NCI-H2081 treated with DMSO at 0.1 percent for 48 hours (cell line): ENCODE measurements at places on chromosomes 7 and 10.

- no peak for DNase-seq
Measured at GRCh38 chr10:109650228-109650627, 273.1 kb downstream of the XPNPEP1 start.

DNA sequence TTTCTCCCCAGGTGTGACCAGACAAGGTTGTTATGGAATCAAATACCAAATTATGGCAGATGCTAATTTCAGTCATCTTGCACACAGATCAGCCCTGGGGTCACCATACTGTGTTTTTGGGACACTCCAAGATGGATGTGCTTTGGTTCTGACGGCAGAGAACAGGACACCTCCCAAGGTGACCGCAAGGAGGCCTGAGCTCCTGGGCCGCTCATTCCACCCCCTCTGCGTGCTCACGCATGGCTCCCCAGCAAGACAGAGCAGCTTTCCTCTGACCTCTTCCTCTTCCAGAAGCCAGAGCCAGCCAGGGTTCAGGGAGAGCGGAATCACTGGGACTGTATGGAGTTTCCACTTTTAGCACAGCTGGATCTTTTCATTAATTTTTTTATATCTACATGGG is 402.8 kb downstream of the DNAJB6 start:
- DNase-seq: no peak

DNA sequence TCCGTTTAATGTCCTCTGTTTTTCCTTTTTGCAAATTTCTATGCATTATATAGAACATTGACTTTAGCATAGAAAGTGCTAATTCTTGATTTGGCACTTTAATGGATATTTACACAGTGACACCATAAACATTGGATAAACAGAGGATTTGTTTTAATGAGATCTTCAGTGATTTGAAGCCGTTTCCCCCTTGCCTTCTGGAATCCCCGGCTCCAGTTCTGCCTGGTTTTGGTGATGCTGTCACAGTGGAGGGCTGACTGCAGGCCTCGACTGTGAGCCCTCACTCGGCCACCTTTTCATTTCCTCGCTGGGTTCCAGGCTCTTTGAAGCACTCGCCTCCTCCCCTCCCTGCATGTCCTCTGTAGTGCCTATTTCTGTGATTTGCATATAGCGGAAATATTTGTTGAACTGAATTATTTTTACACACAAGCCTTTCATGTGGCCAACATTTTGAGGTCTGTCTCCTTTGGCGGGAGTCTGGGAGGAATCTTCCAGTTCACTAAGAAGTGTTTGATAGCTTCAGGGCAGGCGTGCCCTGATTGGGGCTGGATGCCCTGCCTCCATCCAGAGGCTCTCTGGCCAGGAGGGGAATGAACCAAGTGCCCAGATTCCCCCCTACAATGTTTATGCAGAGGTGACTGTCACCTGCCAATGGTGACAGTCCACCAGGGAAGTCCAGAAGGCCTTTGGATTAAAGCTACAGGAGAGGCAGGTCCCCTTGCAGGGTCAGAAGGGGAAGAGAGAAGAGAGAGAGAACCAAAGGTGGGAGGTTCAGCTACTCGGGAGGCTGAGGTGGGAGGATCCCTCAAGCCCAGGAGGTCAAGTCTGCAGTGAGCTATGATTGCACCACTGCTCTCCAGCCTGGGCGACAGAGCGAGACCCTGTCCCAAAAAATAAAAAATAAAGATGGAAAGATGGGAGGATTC is 67.5 kb downstream of the CUX1 start:
- no peak for DNase-seq

- no peak for DNase-seq
Measured at GRCh38 chr7:50738932-50739331, 43.8 kb downstream of the GRB10 start.

GRCh38 chr10:116056445-116057293 is 216.3 kb downstream of the GFRA1 start:
- DNase-seq: no peak

DNA sequence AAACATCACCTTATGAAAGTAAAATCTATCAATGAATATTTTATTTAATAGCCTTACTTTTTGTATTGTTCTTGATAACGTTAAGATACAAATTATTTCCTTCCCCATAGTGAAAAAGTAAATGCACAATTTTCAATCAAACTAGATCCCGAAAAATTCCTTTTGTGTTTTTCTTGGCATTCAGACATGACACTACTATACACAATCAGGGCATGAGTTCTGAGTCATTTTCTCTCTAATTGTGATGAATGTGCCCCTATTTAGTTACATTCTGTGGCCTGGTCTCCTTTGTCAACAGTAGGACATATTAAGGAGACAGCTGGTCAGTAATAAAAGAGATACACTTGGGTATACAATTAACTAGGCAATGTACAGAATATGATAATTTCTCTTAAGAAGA is 19.8 kb downstream of the COL1A2 start:
- DNase-seq: no peak

GRCh38 chr10:35523670-35524225 is 81.4 kb upstream of the GJD4 start:
- DNase-seq: no peak

- DNase-seq: no peak
Measured at GRCh38 chr10:62562101-62562500, 187.9 kb downstream of the ZNF365 start.

- DNase-seq: no peak
Measured at GRCh38 chr10:124164264-124164663, 70.9 kb upstream of the CHST15 start.

- DNase-seq: no peak
Measured at GRCh38 chr10:110985497-110986275, 66.3 kb downstream of the SHOC2 start.

GRCh38 chr10:21487416-21488180 is 37.9 kb downstream of the SKIDA1 start:
- no peak for DNase-seq

GRCh38 chr10:103676851-103677417 is 178.4 kb downstream of the SH3PXD2A start:
- DNase-seq: no peak

- DNase-seq: no peak
Measured at GRCh38 chr7:148121847-148122246, 468.7 kb upstream of the C7orf33 start.

GRCh38 chr10:12077580-12078180 is 8.9 kb downstream of the DHTKD1 start:
- no peak for DNase-seq

DNA sequence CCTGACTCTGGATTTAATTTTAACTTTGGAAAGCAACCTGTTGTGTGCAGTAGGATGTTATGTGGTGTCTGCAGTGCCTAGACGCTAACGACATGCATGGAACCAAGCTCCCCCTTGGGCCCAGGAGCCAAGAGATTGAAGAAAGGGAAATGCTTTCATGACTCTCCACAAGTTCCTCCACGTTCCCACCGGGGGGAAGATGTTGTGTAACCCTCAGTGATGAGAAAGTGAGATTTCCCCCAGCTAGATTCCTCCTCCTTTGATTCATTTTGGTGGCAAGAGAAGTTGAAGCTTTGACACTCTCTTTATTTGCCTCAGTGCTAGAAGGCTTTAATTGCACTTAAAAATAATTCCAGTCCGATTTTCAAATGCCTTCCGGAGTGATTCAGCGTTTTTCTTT is 157.9 kb upstream of the INSYN2A start:
- no peak for DNase-seq

DNA sequence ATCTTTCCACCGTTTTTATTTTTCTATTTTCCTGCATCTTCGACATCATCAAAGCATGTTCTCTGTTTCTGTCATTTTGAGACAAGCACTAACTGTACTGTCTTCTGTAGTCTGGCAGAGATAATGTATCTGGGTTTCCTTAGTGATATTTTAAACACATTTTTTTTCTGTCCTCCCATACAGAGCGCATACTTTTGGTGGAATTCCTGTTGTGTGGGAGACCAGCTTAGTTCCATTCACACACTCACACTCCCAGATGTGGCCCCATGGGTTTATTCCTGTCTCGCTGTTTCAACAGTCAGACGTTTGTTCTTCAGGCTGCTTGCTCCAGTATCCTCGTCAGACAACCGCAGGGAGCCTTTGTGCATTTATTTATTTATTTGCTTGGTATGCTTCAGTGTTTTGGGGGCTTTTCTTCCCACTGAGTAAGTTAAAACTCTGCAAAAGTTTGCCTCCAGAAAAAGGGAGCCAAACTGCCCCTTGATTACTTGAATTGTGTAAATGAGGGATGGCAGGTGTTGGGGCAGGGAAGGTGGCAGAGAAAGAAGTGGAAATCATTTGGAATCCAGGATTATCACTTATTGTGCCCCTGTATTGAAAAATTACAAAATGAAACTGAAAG is 456.8 kb upstream of the KLF6 start:
- DNase-seq: no peak
